Stimulated activated CD4-positive, alpha-beta T cell treated with anti-CD3 and anti-CD28 coated beads, Interleukin-1b, Interleukin-23, amount 100 ng/mL, for 1 hour (primary cell): ENCODE measurements at places on chromosomes 6 and 20.
A peak's percentile ranks its signal among the peaks of the same experiment; 100 is the strongest.

DNA sequence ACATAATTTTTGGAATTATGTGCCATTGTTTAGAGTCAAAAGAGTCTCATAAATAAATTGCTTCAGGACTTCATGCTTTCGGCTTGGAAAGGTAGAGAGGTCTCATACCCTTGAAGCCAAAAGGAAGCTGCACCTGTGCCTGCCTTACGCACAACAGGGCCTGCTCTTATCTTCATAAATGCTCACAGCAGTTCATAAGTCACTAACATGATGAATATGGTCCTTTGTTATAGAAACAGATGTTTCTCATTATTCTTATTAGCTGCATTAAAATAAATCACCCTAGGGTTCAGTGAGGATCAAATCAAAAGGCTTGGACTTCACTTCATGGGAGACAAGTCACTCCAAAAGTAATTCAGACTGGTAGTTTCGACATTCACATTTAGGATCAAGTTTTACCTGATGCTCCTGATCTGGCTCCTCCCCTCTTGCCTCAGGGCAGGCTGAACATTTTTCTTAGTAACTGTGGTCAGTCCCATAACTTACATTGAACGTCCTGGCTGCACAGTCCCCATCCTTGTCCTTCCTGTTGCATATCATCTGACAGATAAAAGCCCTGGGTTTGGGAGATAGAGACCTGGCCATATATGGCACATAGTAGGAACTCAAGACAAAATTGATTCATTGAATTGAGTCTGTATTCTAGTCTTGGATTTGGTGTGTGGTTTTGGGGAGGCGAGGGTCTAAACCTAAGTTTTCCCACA lies 20.7 kb upstream of the SH3BGRL2 start:
- DNase-seq, result no peak

DNA sequence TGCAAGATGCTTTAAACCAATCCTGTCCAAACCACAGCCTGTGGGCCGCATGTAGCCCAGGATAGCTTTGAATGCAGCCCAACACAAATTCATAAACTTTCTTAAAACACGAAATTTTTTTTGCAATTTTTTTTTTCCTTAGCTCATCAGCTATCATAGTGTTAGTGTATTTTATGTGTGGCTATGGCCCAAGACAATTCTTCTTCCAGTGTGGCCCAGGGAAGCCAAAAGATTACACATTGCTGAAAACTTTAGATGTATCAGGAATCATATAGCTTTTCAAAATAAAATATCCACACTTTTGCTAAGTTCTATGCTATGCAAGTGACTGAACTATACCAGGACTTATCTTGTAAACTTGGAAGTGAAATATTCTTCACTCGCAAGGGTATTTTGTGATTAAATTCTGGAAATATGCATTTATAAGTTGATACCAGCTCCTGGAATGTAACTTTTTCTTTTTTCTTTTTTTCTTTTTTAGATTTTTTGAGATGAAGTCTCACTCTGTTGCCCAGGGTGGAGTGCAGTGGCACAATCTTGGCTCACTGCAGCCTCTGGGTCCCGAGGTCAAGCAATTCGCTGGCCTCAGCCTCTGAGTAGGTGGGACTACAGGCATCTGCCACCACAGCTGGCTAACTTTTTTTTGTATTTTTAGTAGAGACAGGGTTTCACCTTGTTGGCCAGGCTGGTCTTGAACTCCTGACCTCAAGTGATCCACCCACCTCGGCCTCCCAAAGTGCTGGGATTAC lies 49.8 kb downstream of the MTHFD1L start:
- no peak for DNase-seq

GRCh38 chr20:16485401-16485800 lies 87.8 kb downstream of the KIF16B start:
- DNase-seq, result no peak

DNA sequence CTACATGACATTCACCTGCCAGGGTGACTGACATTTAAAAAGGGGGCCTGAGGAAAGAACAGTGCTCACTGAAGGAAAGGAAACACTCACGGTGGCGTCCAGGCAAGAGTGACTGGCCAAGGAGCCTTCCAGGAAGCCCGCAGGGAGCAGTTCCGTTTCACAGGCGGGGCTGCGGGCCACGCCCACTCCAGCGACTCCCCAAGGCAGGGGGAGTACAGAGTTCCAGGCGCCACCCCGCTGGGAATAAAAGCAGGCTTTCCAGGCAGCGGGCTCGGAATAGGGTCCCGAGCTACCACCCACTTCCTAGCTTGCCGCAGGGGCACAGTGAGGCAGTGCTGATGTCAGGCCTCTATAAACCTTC lies 34.2 kb downstream of the PKIG start:
- no peak for DNase-seq

GRCh38 chr6:125554456-125554855 lies 195.0 kb upstream of the HEY2 start:
- DNase-seq, result no peak

DNA sequence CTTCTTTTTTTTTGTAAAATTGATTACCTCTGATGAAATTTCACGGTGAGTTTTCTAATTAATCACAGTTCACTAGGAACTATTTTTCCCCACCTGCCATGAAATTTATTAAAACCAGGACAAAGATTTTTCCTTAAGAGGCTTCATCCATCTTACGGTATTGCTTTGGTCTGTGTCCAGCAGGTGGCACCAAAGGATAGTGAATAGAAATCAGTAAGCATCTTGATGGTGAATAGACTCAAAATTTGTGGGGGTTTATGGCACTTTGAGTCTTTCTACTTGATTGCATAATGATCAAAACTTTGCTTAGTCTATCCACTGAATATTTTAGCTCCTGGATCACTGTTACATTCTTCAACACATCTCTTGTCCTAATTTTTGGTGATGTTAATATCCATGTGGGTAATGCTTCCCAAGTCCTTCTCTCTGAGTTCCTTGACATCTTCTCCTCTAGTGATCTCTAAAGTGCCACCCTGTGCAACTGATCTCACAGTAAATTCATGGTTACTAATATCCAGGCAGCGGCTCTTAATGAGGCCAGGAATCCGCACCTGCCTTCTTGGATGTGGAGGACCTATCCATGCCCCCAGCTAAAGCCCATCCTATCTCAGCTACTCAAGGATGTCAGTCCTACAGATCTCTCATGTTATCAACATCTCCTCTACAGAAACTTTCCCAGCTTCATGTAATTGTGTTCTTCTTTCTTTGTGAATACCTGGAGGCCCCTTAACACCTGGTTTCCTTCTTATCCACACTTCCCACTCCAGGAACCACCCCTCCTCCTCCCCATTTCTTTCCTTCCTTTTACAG lies 54.5 kb downstream of the STMND1 start:
- DNase-seq, result peak; percentile 32

DNA sequence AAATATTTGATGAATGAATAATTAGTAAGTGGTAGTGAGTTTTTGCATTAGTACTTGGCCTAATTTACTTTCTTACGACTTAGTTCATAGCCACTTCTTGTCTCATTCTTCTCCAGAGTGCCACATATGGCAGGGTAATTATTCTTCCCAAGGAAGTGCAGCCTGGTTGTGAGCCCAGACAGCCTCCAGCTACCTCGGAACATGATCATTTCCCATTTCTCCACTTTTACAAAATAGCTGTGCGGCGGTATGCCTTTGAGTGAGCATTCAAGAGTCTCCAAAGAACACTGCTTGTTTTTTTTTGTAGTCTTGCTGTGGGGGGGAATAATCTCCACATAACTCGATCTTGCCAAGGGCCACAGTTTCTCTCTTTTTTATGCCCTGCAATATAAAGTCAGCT lies 765.0 kb downstream of the HDGFL1 start:
- no peak for DNase-seq

GRCh38 chr6:20402092-20402341 lies 338 bp downstream of the E2F3 start:
- no peak for DNase-seq
